ENCODE measurements at places on chromosomes 4 and X.

- no peak for DNase-seq
Observed at GRCh38 chrX:1661048-1661921, 46.4 kb downstream of the ASMT start.

DNA sequence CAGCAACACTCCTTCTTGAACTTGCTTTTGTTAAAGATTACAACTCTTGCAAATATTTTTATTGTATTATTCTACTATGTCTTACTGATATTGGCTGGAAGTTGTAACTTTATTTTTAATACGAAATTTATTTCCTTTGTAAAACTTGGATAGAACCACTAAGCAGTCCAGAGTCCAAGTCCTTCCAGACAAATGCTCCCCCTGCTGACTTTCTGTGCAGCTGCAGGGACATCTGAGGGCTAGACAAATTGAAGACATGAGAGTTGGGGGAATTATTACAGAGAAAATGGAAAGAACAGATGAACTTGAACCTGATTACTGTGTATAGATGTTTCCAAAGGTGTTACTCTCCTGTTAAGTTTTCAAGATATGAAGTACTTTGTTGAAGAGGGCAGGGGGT is 238.8 kb downstream of the GRIA3 start:
- no peak for DNase-seq

DNA sequence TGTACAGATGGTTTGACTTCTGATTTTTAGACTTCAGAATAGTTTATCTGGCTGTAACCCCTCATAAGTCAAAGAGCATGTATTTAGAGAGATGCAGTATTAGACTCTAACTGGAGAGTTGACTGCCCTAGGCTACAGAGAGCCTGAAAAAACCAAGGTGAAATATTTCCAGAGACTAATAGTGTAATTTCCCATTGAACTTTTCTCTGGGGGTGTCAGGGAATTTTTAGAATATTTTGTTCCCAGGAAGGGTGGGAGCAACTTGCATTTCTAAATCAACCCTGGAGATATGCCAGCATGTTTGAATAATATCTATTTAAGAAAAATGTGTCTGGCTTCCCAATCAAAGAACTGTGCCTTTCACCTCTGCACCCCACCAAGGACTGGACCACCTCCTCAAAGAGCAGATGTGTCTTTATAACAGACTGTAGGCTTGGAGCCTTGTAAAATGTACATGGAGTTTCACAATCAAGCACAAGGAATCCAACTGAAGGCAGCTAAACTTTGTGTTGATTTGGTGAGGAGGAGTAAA is 2.0 kb downstream of the ANXA3 start:
- no peak for DNase-seq

DNA sequence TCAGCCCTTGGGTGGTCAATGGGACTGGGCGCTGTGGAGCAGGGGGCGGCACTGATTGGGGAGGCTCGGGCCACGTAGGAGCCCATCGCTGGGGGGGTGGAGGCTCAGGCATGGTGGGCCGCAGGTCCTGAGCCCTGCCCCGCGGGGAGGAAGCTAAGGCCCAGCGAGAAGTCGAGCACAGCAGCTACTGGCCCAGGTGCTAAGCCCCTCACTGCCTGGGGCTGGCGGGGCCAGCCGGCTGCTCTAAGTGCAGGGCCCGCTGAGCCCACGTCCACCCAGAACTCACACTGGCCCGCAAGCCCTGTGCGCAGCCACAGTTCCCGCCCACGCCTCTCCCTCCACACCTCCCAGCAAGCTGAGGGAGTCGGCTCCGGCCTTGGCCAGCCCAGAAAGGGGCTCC is 66.4 kb downstream of the ZNF141 start:
- no peak for DNase-seq

GRCh38 chr4:152424977-152425376 is 110.9 kb downstream of the FBXW7 start:
- no peak for DNase-seq

- DNase-seq: no peak
Observed at GRCh38 chr4:41611124-41611838, 73.3 kb downstream of the LIMCH1 start.

DNA sequence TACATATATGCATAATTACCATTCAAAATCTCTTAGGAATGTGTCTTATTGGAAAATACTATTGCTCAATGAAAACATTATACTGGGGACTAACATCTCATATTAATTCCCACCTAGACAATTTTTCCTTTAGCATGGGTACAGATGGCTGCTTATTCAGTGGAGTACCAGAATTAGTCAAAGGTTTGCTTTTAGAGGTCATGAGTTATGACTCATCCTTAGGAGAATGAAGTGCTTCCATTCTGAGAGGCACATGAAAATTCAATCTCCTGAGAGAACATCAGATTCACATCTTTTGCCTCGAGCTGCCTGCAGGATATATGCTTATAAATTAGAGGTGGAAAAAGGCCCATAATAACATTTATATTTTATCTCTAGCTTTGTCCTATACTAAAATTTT is 378.0 kb upstream of the DMD start:
- no peak for DNase-seq

GRCh38 chrX:50068285-50068563 is 132.6 kb downstream of the AKAP4 start:
- no peak for DNase-seq

- no peak for DNase-seq
Observed at GRCh38 chr4:48546336-48546735, 56.3 kb downstream of the ZAR1 start.

DNA sequence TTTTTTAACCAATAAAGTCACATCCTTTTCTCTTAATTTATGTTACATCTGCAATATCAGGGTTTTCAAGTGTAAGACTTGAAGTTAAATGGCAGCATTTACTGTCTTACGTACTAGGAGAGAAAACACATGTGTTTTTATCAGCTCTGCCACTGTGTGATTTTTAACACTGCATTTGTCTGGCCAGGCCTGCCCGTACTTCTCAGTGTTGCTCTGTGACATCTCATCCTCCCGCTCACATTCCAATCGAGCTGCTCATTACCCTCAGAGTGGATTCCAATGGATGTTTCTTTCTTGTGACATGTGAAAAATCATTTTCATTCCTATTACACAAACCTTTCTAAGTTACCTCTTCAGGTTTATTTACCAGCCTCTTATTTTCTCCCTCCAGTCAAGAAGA is 420.3 kb downstream of the FAT4 start:
- DNase-seq: no peak
